AG20443 (cell line): ENCODE measurements at places on chromosomes 7 and 10.

- DNase-seq: no peak
Measured at GRCh38 chr7:17307558-17307957, 9.1 kb downstream of the AHR start.

GRCh38 chr7:5613607-5614006, 167.9 kb downstream of the RNF216 start:
- DNase-seq: no peak

GRCh38 chr7:155398944-155399343, 59.0 kb upstream of the EN2 start:
- DNase-seq: no peak

DNA sequence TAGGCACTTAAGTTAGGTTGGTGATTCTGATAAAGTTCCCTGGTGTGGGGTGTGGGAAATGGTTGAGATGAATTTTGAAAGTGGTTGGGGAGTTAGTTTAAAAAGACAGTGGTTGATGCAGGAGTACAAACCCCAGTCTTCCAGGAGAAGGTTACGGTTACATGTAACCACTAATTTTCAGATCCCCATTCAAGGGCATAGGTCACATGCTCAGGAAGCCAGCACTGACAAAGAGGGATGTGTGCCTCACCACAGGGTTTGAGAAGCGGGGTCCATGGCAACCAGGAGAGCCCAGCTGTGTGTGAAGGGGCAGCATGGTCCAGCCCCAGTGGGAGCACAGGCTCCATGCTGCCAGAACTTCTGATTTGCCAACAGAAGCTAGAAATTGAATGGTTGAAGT, 144.2 kb downstream of the MDFIC start:
- DNase-seq: no peak

DNA sequence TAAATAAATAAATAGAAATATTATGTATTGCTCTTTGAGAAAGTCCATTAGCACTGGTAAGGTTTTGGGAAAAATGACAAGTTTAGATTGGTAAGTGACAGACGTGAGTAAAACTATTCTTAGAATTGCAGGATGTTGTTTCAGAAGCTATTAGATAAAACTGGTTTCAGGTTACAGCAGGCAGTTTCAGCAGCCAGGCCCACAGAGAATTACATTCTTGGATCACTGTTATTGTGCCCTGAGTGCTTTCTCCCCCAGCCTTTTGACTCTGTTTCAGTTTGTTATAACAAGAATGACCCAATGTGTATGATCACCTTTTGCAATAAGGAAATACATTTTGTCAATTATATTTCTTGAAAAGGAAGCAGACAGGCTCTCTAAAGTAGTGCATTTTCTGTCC, 86.5 kb downstream of the DKK1 start:
- DNase-seq: no peak

- DNase-seq: no peak
Measured at GRCh38 chr10:55897490-55897921, 463.6 kb downstream of the ZWINT start.

- DNase-seq: peak; percentile 58
Measured at GRCh38 chr10:31147210-31147608, 115.5 kb upstream of the ZNF438 start.

GRCh38 chr7:80629023-80629422, 9.4 kb upstream of the CD36 start:
- no peak for DNase-seq
